ENCODE measurements at places on chromosomes 5 and 9.

DNA sequence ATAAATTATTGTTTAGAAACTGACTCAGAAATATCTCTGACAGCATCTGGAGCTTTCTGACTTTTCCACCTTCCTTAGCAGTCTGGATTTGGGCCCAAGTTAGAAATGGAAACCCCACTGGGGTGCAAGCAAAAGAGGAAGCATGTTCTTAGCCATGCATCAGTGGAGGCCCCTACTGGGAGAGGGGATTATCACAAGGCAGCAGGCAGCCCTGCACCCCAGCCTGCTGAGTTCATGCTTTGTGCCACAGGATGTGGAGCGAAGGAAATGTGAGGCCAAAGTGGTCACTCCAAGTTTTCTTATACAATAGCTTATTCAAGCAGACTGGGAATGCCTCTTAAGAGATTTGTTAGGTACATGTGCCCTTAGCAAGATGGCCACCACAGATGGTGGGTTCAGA lies 146.5 kb upstream of the TLX3 start:
- peak; percentile 16 for DNase-seq

- DNase-seq, result no peak
Observed at GRCh38 chr5:67969631-67970030, 245.9 kb upstream of the PIK3R1 start.

DNA sequence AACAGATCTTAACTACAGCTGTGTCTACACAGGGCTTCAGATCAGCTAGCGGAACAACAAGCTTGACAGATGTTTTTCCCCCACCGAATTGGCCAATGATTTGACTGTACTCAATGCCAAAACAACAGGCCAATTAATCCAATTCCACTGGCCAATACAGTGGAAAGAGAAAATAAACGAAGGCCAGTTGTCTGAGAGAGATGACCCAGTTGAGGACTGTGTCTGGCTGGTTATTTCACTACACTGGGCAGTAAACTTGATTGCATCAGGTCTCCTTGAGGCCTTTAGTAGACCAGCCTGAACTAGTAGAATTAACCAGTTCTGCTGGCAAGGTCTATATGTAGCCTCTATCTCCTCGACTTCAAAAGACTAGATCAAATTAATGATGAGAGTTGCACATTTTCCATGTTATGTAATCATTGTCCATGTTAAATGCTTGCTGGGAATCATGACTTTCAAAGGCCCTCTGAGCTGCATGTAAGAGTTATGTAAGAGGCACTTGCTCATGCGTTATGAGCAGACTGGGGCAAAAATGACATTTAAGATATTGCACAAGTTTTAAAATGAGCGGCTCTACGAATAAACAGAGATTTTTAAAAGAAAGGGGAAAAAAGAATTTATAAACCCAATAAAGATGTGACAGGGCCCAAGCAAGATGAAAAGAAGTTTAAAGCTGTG lies 28.3 kb downstream of the SMIM23 start:
- DNase-seq, result peak; percentile 14

DNA sequence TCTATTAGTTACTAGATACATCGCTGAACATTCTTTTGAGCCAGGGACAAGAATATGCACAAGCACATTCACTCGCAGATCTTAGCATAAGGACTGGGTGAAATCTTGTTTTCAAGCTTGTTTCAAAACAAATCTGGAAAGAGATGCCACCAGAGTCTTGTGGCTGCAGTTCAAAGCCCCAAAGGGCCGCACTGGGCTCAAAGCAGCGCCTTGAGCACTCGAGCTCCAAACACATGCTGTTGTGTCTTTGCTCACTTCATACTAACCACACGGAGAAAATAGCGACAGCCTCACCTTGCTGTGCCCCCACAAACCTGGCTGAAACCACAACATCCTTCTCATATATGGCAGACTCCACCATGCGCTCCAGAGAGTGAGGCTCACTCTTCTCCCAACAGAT lies 34.2 kb upstream of the IL7R start:
- no peak for DNase-seq

- DNase-seq, result peak; percentile 71
Observed at GRCh38 chr5:122311497-122311960, 508 bp upstream of the SNCAIP start.

DNA sequence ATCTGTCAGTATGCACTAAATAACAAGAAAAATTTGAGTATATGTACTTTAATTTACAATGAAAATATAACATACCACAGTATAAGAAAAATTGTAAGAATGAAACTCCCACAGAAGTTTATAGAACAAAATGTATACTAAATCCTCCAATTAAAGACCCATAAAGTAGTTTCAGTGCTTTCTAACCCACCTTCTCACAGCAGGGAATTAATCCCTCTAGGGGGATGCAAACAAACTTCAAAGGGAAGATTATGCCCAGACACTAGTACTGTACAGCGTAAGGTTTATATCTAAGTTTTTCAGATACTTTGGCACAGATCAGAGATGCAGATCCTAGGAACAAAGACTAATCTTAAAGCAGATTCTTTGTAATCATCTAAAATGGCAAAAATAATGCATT lies 57.2 kb downstream of the DENND1A start:
- no peak for DNase-seq

DNA sequence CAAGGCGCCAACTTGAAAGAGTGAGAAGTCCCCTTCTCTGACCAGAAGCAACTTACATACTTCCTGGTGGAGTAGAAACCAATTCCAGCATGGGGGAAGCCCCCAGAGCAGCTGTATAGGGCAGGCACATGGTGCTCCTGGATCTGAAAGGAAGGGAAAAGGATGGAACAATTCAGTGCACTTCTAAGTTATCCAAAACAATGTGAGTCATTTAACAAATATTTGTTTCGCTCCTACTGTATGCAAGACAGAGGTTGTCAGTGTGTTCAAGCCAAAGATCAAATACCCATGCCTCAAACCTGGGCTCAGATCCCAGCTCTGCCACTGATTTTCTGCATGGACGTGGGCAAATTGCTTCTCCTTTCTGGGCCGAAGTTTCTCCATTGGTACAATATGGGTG lies 67.1 kb downstream of the LHX2 start:
- DNase-seq, result no peak

GRCh38 chr5:124124711-124125229 lies 612.8 kb downstream of the CSNK1G3 start:
- peak; percentile 56 for DNase-seq

GRCh38 chr5:57724836-57725235 lies 242.2 kb upstream of the ACTBL2 start:
- DNase-seq, result no peak

- DNase-seq, result peak; percentile 70
Observed at GRCh38 chr9:115132648-115133047, 14.7 kb upstream of the TNC start.

DNA sequence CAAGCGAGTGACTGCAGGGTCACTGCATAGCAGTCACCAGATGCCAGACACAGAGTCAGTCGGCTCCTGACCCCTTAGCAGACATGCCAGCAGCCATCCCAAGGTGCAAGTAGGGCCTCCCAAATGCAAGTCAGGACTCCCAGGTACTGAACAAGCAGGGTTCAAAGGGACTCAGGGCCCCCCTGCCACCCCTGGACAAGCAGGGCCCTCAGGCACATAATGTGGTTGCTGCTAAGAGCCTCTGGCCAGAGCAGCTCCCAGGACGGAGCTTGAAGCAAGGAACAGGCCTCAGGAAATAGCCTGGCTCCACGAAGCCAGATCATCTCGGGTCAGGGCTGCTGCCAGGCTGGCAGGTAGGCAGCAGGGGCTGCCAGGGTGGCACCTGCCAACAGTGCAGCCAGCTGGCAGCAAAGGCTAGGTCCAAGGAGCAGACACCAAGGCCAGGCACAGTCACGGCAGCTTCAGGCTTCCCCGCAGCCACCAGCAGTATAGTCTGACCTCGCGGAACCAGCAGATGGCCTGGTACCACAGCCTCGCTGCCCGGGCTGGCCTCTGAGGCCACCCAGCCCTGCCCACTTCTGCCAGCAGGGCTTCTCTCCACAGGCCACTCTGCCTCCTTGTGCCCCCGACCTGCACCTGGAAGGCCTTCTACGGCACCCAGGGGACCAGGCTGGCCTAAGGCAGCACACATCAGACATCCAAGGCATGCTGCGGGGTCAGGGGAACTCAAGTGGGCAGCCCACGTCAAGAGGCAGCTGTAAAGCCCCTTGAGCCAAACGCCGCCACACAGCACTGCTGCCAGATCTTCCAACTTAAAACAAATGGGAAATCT lies 7.4 kb downstream of the EEIG1 start:
- DNase-seq, result no peak

DNA sequence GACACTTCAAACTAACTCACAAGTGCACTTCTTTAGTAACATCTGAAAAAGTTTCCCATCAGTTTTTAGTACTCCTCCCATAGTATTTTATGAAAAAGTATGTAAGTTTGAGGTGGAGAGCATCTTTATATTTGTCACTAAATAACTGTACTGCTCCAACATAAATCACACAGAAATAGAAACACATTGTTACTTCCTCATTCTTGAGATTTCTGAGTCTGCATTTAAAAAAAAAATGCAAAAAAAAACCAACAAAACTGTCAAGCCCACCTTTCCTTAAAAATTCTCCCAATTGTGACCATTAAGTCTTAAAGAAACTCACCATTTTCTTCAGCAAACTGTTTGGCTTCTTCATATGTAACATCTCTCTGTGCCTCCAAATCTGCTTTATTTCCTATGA lies 18.7 kb downstream of the RAB14 start:
- DNase-seq, result no peak

GRCh38 chr5:83322273-83322924 lies 149.1 kb upstream of the VCAN start:
- no peak for DNase-seq

DNA sequence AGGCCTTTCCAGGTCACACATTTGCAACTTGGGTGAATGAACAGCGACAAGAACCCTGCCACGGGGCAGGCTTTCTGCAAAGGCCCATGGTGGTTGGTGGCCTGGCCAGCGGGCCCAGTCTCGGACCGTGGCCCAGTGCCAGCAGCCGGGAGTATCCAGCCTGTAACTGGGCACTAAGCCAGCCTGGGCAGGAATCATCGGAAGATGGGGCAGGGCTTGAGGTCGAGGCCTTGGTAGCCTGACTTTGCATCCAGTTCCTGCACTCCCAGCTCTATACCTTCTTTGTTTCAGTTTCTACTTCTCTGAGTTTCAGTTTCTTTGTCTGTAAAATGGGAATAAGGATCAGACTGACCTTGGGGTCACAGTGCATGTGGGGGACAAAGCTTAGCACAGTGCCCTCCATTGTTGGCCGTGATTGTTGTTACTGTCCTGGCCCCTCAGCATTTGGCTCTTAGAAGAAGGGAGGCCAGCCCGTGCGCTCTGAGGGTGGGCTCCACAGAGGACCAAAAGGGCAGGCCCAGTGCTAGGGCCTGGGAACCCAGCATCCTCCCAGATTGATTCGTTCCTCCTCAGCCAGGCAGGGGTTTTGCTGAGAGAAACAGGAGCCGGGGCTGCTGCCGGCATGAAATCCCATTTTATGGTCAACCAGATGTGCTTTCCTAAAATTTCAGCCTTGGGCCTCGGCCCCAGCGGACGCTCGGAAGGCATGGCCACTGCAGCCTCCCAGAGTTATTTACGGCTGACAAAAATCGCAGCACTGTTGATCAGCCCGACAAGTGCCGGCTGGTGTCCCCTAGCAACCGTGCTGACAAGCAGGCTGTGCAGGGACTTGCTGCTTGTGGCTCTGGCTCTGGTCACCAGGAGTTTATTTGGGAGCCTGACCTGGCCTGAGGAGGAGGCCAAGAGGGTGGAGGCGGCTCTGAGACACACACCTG lies 43.6 kb downstream of the JADE2 start:
- peak; percentile 29 for DNase-seq

- no peak for DNase-seq
Observed at GRCh38 chr5:144335561-144335960, 164.9 kb downstream of the KCTD16 start.

GRCh38 chr9:113969343-113969742 lies 93.2 kb downstream of the ZNF618 start:
- DNase-seq, result no peak

GRCh38 chr5:106658150-106658549 lies 1012.6 kb downstream of the EFNA5 start:
- DNase-seq, result no peak

DNA sequence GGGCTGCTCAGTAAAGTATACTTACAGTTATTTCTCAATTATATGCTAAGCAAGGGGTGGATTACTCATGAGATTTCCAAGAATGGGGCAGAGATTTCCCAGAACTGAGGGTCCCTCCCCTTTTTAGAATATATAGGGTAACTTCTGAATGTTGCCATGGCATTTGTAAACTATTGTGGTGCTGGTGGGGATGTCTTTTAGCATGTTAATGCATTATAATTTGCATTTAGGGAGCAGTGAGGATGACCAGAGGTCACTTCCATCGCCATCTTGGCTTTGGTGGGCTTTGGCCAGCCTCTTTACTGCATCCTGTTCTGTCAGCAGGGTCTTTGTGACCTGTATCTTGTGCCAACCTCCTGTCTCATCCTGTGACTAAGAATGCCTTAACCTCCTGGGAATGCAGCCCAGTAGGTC lies 35.5 kb downstream of the TTC1 start:
- no peak for DNase-seq

DNA sequence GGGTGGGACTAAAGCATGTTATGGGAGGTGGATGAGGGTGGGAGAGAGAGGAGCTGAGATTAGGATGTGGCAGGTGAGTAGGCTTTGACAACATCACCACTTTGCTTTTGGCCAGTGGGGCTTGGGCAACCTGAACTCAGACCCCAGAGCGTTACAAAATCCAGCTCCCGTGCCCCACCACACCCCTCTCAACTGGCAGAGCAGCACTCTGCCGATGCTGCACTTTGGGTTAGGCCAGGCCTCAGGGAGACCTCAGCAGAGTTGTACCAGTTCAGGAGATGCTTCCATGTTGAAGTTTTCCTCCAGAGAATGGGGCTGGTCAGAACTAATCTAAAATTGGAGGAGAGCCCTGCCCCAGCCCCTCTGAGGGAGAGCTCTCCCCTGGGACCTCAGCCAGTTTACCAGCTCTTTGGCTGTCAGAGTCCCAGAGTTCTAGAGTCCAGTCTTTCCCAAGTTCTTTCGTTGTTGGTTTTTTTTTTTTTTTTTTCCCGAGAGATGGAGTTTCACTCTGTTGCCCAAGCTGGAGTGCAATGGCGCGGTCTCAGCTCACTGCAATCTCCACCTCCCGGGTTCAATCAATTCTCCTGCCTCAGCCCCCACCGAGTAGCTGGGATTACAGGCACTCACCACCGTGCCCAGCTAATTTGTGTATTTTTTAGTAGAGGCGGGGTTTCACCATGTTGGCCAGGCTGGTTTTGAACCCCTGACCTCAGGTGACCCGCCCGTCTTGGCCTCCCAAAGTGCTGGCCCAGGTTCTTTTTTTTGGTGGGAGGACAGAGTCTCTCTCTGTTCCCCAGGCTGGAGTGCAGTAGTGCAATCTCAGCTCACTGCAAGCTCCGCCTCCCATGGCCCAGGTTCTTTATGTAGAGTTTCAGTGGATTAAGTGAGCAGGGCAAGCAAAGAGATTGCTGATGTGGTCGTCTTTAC lies 17.8 kb downstream of the NUDT2 start:
- no peak for DNase-seq

GRCh38 chr5:112228667-112229066 lies 190.4 kb downstream of the EPB41L4A start:
- DNase-seq, result peak; percentile 86

- no peak for DNase-seq
Observed at GRCh38 chr9:116366241-116366640, 212.7 kb downstream of the PAPPA start.

GRCh38 chr5:180646289-180646962 lies 3.0 kb downstream of the FLT4 start:
- DNase-seq, result no peak
